ENCODE measurements at places on chromosomes 12 and 14.

DNA sequence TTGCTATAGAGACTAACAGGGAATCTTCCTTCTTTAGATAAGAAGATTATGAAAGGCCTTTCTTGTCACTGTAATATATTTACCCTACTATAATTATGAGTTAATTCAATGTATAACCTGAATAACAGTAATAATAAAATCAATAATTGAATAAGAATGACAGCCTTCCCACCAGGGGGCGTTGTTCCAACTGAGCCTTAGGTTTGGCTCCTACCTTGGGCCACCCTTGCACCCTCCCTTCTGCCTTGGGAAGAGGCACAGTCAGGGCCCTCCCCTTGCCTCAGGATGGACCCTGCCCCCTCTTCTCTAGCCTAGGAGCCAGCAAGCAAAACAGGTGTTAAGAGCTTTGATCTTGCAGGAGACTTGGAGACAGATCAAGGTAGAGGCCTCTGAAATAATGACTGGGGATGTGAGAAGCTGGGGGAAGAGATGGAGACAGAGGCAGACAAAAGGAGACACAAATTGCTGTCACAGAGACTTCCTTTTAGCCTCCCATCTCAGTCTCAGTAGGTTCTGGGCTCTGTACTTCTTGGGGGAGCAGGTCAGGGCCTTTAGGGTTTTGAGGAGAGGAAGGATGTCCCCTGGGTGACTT, 40.1 kb upstream of the CISTR start:
- no peak for DNase-seq

DNA sequence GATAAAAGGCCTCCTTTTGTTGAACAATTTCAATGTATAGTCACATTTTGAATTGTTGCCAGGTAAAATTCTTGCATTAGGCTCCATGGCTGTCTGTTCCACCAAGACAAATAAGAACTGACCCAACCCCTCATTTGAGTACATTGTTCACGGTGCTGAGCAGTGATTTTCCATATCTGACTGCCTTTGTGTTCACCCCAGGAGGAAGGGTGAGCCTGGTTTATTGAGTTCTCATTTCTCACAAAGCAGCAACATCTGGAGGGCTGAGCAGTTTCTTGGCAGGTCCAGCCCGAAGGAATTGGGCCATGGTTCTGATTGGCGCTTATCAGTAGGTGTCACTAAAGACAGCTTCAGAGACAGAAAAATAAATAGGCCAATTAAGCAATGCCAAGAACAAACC, 149.1 kb downstream of the BMP4 start:
- DNase-seq, result no peak

DNA sequence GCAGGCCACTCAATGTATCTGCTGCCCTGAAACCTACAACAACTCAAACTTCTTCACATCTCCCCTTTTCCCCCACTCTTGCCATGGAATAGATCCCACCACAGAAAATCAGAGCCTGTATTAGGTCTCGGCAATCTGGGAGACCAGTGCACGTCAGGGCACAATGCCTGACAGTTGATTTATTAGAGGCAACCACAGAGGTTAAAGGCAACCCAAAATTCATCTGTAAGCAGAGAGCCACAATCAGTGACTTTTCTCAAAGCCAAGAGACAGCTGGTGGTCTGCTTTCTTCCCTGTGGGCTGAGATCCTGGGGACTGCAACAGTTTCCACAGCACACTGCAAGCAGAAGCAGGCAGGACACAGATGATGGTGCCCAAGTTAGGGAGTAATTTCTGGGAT, 169.0 kb upstream of the NTF3 start:
- DNase-seq, result no peak

DNA sequence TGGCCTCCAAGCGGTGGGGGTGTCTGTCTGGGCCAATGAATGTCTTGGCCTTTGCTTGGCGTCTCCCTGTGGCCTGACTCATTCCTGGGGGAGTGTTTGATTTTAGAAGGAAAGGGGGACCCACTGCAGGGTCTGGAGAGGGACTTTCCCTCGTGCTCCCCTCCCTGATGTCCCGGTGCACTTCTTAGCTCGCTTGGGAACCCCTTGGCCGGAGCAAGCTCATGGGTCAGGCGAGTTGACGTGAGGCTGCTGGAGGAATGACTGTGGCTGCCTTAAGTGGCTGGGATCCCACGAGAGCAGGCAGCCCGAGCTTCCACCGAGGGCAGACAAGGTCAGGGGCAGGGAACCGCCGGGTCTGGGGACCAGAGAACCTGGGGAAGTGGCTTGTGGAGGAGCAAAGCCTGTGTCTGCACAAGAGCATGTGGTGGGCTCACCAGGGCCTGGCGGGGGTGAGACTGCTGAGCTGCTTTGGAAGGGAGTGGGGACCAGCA, 218.4 kb upstream of the C14orf180 start:
- no peak for DNase-seq

GRCh38 chr12:1533602-1534304, 60.6 kb downstream of the FBXL14 start:
- no peak for DNase-seq

DNA sequence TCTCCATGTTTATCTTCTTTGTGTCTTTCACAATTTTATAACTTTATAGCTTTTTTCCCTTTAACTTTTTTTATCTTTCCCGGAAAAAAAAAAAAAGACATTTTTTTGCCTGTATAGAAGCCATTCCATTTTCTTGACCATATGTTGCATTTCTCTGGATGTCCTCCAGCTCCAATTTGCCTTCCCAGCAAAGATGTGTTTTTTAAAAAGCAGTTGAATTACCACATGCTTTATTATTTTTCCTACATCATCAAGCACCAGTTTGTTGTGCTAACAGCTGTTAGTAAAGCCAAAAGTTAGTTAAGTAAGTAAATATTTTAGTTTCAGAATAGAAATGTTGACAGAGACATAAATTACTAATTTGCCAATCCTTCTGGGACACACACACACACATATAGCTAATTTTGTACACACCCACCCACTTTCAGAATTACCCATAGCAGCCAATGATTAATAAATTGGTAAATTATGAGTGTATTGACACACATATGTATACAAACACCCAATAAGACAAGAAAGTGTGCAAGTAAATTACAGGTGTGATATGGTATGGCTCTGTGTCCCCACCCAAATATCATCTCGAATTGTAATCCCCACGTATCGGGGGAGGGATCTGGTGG, 118.3 kb downstream of the SLC38A6 start:
- DNase-seq, result no peak

GRCh38 chr14:50006141-50006540, 110.2 kb downstream of the VCPKMT start:
- DNase-seq, result no peak

- DNase-seq, result no peak
Observed at GRCh38 chr14:55973911-55974630, 144.1 kb upstream of the PELI2 start.

GRCh38 chr12:89333564-89334252, 18.6 kb downstream of the DUSP6 start:
- DNase-seq, result no peak

GRCh38 chr12:59874781-59875180, 279.0 kb downstream of the SLC16A7 start:
- no peak for DNase-seq

DNA sequence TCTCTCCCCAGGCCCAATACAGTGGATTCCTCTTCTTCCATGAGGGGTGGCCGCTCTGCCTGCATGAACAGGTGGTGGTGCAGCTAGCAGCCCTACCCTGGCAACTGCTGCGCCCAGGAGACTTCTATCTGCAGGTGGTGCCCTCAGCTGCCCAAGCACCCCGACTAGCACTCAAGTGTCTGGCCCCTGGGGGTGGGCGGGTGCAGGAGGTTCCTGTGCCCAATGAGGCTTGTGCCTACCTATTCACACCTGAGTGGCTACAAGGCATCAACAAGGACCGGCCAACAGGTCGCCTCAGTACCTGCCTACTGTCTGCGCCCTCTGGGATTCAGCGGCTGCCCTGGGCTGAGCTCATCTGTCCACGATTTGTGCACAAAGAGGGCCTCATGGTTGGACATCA, 3.8 kb downstream of the ARHGEF40 start:
- no peak for DNase-seq

- no peak for DNase-seq
Observed at GRCh38 chr14:87411370-87411769, 581.6 kb downstream of the GALC start.

All from substantia nigra (tissue), 51 donors.